ENCODE measurements at places on chromosomes 6 and 20.

DNA sequence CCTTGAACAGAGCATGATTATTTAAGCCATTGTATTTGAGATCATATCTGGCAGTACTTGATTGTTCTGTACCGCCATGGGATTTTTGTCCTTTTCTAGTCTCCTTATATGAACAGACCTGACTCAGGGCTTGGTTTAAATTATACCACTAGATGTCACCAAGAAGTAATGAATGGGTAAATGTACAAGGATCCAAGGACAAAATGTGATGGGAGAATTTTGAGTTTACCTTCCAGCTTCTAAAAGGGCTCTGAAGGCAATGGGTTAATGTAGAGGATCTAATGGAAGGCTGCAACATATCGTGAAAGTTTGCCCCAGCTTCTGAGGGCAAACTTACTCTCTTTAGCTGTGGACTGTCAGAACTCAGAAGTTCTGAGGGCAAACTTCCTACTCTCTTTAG, 12.0 kb downstream of the RNF8 start:
- no peak for DNase-seq

GRCh38 chr20:62723351-62723750, 14.7 kb downstream of the NTSR1 start:
- peak; percentile 57 for DNase-seq

DNA sequence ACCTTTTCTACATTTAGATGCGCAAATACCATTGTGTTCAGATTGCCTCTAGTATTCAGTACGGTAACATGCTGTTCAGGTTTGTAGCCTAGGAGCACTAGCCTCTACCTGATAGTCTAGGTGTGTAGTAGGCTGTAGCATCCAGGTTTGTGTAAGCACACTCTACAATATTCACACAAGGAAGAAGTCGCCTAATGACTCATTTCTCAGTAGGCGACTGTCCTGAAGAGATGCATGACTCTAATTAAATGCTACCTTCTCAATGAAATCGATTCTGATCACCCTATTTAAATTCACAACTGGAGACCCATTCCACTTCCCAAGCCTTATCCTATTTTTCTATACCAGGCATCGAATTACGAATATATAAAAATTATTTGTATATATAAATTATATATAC, 1.3 kb downstream of the MCUR1 start:
- no peak for DNase-seq

DNA sequence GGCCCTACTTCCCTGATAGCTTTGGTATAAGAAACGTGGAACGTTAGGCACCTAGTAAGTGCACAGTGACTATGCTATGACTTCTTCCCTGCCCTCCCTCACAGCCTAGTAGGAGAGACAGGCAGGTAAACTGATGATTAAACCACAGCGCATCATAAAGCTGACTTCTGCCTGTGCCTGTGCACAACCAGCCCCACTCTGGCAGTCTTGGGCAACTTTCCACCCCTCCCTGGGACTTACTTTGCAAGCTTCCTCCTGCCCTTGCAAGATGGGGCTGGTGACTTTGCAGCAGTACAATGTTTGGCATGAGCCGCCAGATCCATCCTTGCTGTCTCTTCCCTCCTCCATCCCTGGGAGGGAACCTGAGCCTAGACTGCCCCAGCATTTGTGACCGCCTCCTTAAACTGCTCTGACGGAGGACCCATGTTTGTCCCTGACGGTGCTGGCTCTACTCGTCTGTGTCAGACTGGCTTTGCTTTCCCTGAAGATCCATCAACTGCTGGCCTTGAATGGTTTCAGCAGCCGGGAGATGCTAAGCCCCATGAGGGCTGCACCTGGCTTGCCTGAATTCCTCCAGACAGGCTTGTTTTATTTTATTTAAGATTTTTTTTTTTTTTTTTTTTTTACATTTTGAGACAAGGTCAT, 36.1 kb downstream of the EFCAB8 start:
- DNase-seq, result no peak

GRCh38 chr20:53250456-53250855, 278.3 kb downstream of the TSHZ2 start:
- no peak for DNase-seq

DNA sequence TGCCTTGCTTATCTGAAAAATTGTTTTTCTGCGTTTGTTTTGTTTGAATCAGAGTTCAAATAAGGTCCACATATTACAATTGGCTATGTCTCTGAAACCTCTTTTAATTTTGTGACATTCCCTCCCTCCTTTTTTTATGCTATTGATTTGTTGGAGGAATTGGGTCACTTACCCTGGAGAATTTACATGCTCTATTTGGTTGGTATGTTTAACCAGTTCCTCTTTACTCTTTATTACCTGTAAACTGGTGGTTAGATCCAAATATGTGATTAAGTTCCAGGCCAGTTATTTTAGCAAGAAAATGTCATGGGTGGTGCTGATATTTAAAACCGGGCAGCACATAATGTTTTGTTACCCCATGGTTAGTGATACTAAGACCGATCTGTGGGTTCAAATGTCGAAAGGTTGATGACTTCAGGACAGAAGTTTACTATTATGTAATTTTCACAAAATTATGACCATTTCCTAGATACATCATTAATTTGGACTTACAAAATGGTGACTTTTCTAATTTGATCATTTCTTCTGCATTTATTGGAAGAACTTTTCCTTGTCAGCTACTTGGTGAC, 77.3 kb downstream of the KIZ start:
- DNase-seq, result no peak

DNA sequence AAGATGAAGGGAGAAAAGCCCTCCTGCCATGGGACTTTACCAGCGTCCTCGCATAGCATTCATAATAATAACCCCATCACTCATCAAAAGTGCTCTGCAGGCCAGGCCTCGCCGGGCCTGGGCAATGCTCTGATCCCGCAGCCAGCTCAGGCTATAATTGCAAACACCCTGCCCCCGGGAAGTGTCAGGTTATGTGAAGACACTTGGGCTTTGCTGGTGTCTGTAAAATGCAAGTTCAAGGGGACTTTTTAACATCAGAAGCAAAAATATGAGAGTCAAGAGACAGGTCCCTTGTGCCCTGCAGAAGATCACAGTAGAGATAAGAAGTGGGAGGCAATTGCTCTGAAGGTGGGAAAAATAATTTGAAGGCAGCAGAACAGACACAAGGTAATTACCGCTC, 381.0 kb downstream of the MAFB start:
- no peak for DNase-seq

DNA sequence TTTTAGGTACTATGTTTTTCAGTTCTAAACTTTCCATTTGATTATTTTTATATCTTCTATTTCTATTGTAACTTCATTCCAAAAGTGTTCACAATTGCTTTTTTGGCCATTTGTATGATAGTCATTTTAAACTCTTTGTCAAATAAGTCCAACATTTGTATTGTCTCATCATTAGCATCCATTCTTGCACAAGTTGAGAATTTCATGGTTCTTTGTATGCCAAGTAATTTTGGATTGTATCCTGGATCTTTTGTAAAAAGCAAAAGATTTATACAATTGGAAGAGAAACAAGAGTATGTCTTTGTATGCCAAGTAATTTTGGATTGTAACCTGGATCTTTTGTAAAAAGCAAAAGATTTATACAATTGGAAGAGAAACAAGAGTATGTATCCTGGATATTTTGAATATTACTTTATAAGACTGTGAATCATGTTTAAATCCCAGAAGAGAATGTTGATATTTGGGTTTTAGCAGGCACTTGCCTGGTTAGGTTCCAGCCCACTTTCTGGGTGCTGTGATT, 36.9 kb upstream of the NT5E start:
- no peak for DNase-seq

Data from WERI-Rb-1 (cell line).